Stimulated activated CD8-positive, alpha-beta memory T cell treated with anti-CD3 and anti-CD28 coated beads, Interleukin-2, amount 100 ng/mL, for 1 hour (primary cell): ENCODE measurements at places on chromosomes 1 and 21.

- no peak for DNase-seq
These were observed 86.2 kb downstream of the NGF start for GRCh38 chr1:115251856-115252255.

GRCh38 chr1:3603571-3604467 is 7.5 kb downstream of the MEGF6 start:
- DNase-seq = no peak

- DNase-seq = no peak
These were observed 444.8 kb downstream of the KIF26B start for GRCh38 chr1:245599371-245600174.

DNA sequence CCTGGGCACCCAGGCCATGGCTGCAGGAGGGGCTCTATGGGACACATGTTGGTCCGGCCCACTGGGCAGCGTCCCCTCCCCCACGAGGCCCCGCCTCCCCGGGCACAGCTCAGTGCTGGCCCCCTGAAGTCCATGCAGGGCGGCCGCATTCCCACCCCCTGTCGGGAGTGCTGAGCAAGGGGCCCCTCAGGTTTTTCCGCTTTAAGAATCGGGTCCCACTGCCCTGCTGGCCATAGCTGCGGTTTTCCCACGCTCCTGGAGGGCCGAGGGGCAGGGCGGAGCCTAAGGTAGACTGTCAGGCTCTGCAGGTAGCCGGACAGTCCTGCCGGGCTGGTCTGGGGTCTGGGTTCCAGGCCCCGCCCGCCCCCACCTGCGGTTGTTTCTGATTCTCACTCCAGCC is 43.5 kb upstream of the CCDC27 start:
- no peak for DNase-seq

GRCh38 chr1:17527036-17527914 is 12.2 kb upstream of the ARHGEF10L start:
- no peak for DNase-seq

DNA sequence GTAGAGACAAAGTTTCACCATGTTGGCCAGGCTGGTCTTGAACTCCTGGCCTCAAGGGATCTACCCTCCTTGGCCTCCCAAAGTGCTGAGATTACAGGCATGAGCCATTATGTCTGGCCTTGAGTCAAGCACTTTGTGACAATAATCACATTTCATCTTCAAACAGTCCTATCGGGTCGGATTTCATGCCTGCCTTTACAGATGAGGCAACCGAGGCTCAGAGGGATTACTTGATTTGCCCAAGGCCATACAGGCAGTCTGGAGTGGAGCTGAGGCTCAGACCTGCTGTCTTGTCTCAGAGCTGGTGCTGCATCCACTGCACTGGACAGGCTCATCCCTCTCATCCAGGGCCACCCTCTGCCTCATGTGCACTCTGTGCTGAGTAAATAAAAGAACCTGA is 26.6 kb downstream of the FAM151A start:
- no peak for DNase-seq

- DNase-seq = no peak
These were observed 62.9 kb upstream of the SELENON start for GRCh38 chr1:25737130-25737529.

GRCh38 chr1:33092438-33092837 is 11.5 kb downstream of the AZIN2 start:
- DNase-seq = no peak

DNA sequence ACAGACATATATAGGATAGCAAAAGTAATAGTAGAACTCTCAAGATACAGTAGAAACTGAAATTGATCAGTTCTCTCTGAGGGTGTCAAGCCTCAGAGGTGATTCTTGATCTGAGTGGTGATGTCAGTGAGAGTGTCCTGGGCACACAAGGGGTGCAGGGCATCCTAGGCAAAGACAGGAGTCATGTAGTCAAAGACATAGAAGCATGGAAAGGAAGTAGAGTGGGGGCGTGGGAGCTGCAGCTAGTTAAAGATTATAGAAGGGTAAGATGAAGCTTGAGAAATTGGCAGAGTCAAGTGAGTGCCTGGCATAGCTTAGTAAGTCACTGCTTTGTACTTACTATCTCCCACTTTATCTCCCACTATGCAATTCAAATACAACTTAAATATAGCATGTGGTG is 22.8 kb downstream of the CDC7 start:
- no peak for DNase-seq

GRCh38 chr1:85406887-85407533 is 57.9 kb downstream of the DDAH1 start:
- no peak for DNase-seq

- no peak for DNase-seq
These were observed 4.2 kb downstream of the RD3 start for GRCh38 chr1:211487672-211488208.

DNA sequence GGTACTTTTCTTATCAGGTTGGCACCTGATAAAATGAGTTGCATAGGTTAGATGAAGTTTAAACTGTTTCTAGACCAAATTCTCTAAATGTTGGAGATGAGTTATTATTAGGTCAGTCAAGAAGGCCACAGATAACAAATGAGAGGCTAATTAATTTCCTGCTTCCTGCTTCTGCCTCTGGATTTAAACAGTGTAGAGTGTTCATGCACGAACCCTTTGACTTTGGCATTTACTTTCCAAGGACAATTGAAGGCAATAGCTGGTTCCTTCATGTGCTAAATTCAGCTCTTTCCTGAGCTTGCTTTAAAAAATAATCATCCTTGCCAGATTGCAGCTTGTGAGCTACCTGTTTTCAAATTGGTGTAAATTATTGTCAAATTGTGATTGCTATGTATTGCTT is 80.6 kb downstream of the RASAL2 start:
- DNase-seq = no peak

- DNase-seq = no peak
These were observed 368.1 kb downstream of the NCAM2 start for GRCh38 chr21:21366277-21366676.

GRCh38 chr1:165862448-165862847 is 35.0 kb downstream of the UCK2 start:
- no peak for DNase-seq

- no peak for DNase-seq
These were observed 4.6 kb upstream of the SMG7 start for GRCh38 chr1:183467687-183468086.

DNA sequence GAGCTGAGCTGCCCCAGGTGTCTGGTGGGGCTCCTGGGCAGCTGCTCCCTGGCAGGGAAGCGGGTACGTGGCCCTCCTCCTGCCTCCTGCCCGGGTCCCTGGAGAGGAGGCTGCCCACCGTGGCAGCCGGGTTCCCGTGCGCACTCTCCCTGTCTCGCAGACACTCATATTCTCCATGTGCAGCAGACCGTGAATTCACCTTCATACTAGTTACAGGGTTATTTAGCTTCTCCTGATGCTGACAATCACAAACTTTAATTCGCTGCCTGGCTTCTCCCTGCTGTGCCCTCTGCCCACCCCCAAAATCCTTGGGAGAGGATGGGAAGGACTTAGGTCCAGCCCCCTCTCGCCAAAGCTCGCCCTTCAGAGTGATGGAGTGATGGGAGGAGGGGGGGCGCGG is 95.3 kb downstream of the CASZ1 start:
- DNase-seq = no peak

GRCh38 chr1:201507360-201507675 is 395 bp upstream of the CSRP1 start:
- no peak for DNase-seq

- no peak for DNase-seq
These were observed 21.3 kb downstream of the TOR1AIP2 start for GRCh38 chr1:179856296-179856695.

- DNase-seq = no peak
These were observed 107.6 kb upstream of the GORAB start for GRCh38 chr1:170424346-170424745.

DNA sequence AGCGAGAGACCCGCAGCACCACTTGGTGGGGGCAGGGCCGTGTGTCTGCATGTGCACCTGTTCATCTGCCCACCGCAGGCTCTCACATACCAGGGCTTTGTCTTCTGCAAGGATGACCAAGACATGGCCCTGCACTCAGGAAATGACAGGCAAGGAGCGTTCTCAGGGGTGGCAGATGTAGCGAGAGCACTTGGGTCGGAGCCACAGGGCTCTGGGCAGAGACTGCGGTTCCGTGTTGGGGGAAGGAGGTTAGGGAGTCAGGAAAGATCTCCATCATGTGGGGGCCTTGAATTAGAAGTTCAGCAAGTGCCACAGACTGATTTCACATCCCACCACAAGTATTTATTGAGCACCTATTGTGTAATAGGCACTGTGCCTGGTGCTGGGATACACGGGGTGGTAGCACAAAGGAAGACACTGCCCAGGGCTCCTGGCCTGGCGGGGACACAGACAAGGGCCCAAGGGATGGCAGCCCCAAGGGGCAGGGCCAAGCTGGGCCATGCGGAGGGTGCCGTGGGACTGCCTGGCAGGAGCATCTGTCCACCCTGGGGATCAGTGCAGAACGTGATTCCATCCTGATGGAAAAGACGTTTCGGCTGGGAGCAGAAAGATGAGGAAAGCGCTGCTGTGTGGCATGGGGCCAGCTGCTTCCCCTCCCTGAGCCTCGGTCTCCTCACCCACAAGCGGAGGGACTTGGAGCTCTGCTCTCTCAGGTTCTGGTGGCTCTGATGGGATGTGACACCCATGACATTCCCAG is 11.4 kb upstream of the SPSB1 start:
- no peak for DNase-seq

DNA sequence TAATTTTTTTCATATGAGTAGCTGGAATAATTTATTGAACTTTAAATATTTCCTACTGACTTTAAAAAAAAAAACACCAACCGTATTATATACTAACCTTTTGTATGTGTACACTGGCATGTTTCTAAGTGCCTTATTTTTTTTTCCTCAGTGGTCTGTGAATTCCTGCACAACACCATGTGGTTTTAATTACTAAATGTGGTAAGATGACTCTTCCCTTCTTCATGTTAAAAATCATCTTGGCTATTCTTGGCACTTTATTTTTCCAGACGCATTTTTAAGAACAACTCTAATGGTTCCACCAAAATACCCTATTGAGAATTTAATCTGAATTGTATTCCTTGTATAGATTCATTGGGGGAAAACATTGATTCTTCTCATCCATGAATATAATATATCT is 28.4 kb downstream of the PPP2R5A start:
- no peak for DNase-seq

GRCh38 chr21:45378258-45378966 is 26.6 kb upstream of the COL18A1 start:
- DNase-seq = no peak

- no peak for DNase-seq
These were observed 48.4 kb downstream of the HENMT1 start for GRCh38 chr1:108612496-108612895.

DNA sequence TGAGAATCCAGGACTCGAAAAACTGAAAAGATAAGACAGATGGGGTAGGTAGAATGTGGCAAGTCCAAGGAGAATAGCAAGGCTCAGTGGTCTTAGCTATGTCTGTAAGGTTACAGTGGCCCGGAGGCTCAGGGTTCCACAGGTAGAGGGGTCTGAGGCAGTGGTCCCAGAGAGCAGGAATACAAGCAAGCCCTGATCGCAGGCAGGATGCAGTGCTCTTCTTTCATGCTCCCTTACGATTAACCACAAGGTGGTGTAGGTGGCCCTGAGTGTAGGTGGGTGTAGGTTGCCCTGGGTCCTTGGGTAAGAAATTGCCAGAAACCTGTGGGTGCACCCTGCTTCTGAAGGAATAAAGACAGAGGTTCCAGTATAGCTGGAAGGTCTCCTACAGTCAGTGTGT is 99.1 kb upstream of the RAB3GAP2 start:
- DNase-seq = no peak

DNA sequence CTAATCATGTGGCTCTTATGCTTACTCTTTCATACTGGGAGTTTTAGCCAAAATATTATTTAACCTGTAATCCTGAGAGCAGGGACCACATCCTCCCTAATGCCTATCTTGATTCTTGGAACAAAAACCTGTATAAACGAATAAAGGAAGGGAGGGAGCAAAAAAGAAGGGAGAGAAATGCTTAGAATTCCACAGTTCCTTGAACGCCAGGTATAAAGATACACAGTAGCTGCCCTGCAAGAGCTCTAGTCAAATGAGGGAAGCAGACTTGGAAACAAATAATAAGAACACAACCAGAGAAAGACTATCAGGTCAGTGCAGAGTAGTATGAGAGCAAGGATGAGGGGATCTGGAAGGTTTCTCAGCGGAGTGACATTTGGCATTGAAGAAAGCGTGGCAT is 116.3 kb downstream of the SLC30A10 start:
- DNase-seq = no peak

DNA sequence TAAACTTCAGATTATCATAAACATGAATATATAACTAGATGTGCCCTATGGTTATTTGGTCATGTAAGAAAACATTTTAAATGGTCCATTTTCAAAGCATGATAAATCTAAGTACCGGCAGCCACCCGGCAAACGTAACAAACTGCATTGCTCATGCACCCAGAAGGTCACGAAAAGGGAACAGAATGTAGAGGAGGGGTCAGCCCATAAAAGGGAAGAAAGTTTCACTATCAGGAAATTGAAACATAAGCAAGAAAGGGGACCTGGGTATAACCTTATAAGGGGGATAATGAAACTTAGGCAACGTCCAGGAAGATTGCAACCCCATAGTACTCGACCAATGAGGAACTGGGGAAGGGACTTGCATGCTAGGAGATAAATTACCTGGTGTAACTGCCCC is 421.2 kb upstream of the ZRANB2 start:
- no peak for DNase-seq

- no peak for DNase-seq
These were observed 3.5 kb upstream of the COA6 start for GRCh38 chr1:234369784-234370183.

- no peak for DNase-seq
These were observed 19.2 kb downstream of the OLFML2B start for GRCh38 chr1:162004441-162004950.

- DNase-seq = no peak
These were observed 230.7 kb downstream of the TOMM20 start for GRCh38 chr1:234897754-234898454.

GRCh38 chr1:67479146-67479891 is 49.1 kb upstream of the SERBP1 start:
- no peak for DNase-seq

DNA sequence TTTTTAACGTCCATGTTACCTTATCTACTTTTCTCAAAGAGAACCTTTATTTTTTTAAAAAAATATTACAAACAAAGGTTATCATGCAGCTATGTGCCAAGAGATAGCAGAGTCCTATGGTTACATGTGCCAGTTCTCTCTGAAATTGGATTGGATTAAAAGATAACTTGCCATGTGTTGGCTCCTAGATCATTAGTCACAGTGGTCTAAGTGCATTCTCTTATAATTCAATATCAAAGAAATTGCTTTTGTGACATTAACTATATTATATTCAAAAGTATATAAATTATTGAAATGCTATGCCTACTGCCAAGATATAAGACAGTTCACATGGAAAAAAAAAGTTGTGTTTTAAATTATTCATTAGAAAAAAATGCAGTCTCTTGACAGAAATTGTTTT is 494.2 kb downstream of the NEGR1 start:
- no peak for DNase-seq
